ENCODE measurements at places on chromosomes 2 and 18. TPM values are rescaled to one million over a fixed set of nuclear protein-coding genes. Genes with fewer than 3 reads are reported as not detected.

The AQP12A gene
- not detected for total RNA-seq

DNA sequence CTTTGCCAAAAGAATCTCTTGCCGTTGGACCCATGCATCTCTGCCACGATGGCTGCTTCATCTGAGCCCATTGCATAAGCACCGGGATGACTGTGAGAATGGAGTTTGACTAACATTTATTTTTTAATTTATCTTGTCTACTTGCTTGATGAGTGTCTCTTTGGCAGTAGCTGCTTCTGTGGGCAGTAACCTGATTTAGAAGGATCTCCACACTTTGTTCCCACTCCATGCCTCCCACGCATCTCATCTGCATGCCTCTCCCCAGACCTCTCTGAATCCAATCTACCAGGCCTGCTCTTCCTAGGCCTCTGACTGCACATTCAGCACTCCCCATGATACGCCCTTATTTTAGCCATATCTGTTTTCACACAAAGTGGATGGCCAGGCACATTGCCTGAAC is 23.7 kb upstream of the TMX3 start:
- H3K4me1 ChIP-seq: no peaks in the 10 kb centered on the region
- no peaks in the 10 kb centered on the region for H3K36me3 ChIP-seq
- DNase-seq: no peak
- H3K4me3 ChIP-seq: no peak overlapping the region

DNA sequence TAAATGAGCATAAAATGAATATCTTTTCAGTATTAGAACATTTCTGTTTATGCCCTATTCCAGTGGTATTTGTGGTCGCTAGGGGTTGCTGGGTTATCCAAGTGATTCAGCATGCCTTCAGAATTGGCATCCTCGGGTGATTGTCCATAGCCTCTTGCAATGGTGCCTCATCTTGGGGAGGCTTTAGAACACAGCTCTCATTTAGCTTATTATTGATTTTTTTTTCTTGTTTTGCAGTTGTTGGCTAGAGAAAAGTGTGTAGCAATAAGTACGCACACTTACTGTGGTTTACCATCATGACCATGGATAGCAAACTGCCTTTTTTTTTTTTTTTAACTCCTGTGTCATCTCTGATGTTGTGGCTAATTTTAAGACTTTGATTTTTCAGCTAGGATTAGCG is 33.6 kb downstream of the PLEKHA3 start:
- H3K4me1 ChIP-seq: no peaks in the 10 kb centered on the region
- H3K27me3 ChIP-seq: no peaks in the 10 kb centered on the region
- no peak overlapping the region for H3K4me3 ChIP-seq

GRCh38 chr2:207318181-207318628 is 152.5 kb upstream of the KLF7 start:
- H3K27ac ChIP-seq: no peak overlapping the region
- no peaks in the 10 kb centered on the region for H3K27me3 ChIP-seq
- H3K4me3 ChIP-seq: no peak overlapping the region
- no peak for DNase-seq
- H3K4me1 ChIP-seq: no peaks in the 10 kb centered on the region

DNA sequence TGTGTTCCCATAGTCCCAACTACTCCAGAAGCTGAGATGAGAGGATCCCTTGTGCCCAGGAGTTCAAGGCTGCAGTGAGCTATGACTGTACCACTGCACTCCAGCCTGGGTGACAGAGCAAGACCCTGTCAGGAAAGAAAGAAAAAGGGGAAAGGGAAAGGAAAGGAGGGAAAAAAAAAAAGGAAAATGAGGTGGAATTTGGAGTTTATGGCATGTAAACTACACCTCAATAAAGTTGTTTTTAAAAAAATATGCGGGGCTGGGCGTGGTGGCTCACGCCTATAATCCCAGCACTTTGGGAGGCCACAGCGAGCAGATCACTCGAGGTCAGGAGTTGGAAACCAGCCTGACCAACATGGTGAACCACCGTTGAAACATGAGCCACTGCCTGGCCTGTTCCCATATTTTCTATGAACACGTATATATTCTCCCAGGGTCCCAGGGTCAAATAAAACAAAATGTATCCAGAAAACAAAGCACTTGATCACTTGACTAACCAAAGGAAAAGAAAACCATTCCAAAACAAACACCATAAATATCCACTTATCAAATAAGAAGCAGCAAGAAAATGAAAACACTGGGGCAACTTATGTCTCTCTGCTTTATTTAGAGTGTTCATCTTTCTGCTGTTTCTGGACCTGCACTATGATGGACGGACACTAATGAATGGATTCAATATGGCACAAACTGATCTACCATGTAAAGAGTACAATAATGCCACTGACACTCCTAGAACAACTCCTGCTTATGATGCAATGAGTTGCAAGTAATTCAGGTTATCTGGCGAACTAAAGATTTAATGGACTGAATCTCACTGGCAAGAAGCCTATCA is 56.8 kb downstream of the ASXL2 start:
- no peak overlapping the region for H3K4me3 ChIP-seq
- H3K27ac ChIP-seq: peak overlapping the region; percentile 17
- DNase-seq: peak; percentile 88
- H3K36me3 ChIP-seq: no peaks in the 10 kb centered on the region
- H3K27me3 ChIP-seq: no peaks in the 10 kb centered on the region

- no peak for DNase-seq
- H3K36me3 ChIP-seq: no peaks in the 10 kb centered on the region
- H3K27me3 ChIP-seq: no peaks in the 10 kb centered on the region
- H3K4me3 ChIP-seq: no peak overlapping the region
- H3K27ac ChIP-seq: no peak overlapping the region
- no peaks in the 10 kb centered on the region for H3K4me1 ChIP-seq
These were observed 121.8 kb downstream of the PMAIP1 start for GRCh38 chr18:60021556-60021955.

GRCh38 chr2:144143294-144144151 is 376.4 kb downstream of the ZEB2 start:
- H3K4me3 ChIP-seq: no peak overlapping the region
- peak; percentile 23 for DNase-seq
- no peak overlapping the region for H3K27ac ChIP-seq
- H3K36me3 ChIP-seq: no peaks in the 10 kb centered on the region
- H3K27me3 ChIP-seq: no peaks in the 10 kb centered on the region

- H3K4me1 ChIP-seq: peaks cover 91% of the 10 kb centered on the region
- H3K27ac ChIP-seq: peak overlapping the region; percentile 14
- H3K4me3 ChIP-seq: no peak overlapping the region
- DNase-seq: no peak
These were observed 70.9 kb downstream of the LRRFIP1 start for GRCh38 chr2:237698358-237698694.

The KCNK3 gene
- total RNA-seq: not detected

DNA sequence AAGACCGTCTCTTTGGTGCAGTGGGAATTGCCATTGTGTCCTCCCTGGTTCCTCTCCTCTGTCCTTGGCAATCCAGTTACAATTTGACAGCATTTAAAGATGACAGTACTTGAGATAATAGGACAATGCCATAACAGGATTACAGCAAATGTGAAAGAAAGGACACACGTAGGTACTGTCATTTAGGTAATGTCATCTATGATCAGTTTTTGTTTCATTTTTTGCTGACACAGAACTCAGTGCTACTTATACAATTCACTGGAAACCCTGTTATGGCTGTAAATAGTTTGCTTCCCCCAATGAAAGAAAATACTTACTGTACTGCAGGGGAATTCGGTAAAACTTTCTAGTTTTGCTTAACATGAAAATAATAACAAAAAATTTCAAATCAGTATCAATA is 65.2 kb downstream of the BCL11A start:
- no peak overlapping the region for H3K27ac ChIP-seq
- H3K4me1 ChIP-seq: no peaks in the 10 kb centered on the region
- no peak for DNase-seq
- no peak overlapping the region for H3K4me3 ChIP-seq

The SERPINB3 gene
- total RNA-seq: not detected

The FEV gene
- not detected for total RNA-seq

GRCh38 chr2:149737896-149738295 is 150.3 kb upstream of the MMADHC start:
- no peaks in the 10 kb centered on the region for H3K27me3 ChIP-seq
- H3K36me3 ChIP-seq: no peaks in the 10 kb centered on the region
- H3K27ac ChIP-seq: no peak overlapping the region
- DNase-seq: no peak
- peaks cover 46% of the 10 kb centered on the region for H3K4me1 ChIP-seq

The TLX2 gene
- not detected for total RNA-seq

The IL36B gene
- total RNA-seq: not detected

- no peaks in the 10 kb centered on the region for H3K27me3 ChIP-seq
- no peak for DNase-seq
- no peak overlapping the region for H3K4me3 ChIP-seq
- H3K36me3 ChIP-seq: no peaks in the 10 kb centered on the region
- H3K27ac ChIP-seq: no peak overlapping the region
- H3K4me1 ChIP-seq: no peaks in the 10 kb centered on the region
These were observed 24.9 kb downstream of the CCBE1 start for GRCh38 chr18:59672235-59672711.

The SDC1 gene
- total RNA-seq: 4.0 TPM

The MYCN gene
- 3.6 TPM for total RNA-seq

GRCh38 chr18:80193701-80194100 is 53.6 kb downstream of the PARD6G start:
- H3K4me3 ChIP-seq: no peak overlapping the region
- no peaks in the 10 kb centered on the region for H3K27me3 ChIP-seq
- H3K36me3 ChIP-seq: no peaks in the 10 kb centered on the region
- peak; percentile 8 for DNase-seq
- no peak overlapping the region for H3K27ac ChIP-seq
